ENCODE measurements at places on chromosomes 13 and 19. TPM values are rescaled to one million over a fixed set of nuclear protein-coding genes. Genes with fewer than 3 reads are reported as not detected.

Gene ZNF296
- polyA plus RNA-seq: 10.3 TPM

- DNase-seq: no peak
These were observed 10.1 kb downstream of the NANOS3 start for GRCh38 chr19:13887018-13887436.

Gene IGFLR1
- 13.2 TPM for polyA plus RNA-seq

Gene CABP5
- not detected for polyA plus RNA-seq

DNA sequence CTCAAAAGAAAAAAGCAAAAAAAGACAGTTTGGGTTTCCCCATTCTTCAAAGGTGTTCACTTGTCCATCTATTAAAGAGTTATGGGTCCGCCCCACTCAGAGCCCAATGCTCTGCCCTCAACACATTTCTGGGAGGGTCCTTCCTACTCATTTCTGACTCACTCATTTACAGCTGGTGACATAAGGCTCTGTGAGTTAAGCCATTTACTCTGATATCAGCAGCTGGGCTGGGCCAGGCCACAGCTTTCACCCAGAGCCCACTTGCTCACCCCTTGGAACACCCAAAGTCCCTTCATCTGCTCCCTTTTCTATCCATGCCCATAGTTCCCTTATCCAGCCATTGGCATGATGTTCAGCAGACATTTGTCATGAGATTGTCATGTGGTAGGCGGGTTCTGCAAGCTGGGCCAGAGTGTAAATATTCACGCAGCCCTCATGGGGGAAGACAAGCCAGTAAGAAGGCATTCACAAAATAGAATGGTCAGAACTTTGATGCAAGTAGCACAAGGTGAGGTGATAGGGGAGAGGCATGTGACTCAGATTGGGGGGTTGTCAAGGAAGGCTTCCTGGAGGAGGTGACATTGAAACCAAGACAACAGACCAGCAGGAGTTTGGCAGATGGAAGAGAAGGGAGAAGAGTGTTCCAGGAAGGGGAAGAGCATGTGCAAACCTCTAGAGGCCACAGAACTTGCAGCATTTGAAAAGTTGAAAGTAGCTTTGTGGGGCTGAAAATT, 5.9 kb downstream of the MAST1 start:
- no peak for DNase-seq

DNA sequence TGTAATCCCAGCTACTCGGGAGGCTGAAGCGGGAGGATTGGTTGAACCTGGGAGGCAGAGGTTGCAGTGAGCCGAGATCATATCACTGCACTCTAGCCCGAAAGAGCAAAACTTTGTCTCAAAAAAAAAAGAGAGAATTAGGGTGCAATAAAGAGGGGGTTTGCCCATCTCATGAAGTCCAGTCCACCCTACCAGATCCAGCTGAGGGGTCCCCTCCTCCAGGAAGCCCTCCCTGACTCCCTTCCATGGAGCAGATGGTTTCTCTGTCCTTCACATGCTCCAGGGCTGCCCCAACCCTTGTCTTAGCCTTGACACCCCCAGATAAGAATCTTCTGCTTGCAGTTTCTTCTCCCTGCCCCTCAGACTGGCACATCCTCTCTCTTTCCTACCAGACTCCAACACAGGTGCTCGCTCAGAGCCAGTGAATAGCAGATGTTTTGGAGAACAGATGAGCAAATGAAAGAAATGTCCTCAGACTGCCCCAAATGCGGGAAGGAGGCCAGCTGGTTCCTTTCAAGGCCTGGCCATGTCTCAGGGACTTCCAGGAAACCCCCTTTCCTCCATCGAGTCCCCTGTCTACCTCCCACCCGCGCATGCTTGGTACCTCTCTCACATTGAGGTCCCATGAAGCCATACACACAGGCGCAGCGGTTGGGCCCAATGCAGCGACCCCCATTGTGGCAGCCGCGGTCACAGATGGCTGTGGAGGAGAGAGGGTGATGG, 5.0 kb downstream of the FBN3 start:
- no peak for DNase-seq

DNA sequence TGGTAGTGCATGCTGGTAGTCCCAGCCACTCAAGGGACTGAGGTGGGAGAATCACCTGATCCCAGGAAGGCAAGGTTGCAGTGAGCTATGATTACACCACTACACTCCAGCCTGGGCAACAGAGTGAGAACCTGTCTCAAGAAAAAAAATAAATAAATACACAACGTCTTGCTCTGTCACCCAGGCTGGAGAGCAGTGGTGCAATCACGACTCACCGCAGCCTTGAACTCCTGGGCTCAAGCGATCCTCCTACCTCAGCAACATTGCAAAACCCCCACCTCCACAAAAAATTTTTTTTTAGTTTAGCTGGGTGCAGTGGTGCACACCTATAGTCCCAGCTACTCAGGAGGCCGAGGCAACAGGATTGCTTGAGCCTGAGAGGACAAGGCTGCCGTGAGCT, 8.8 kb downstream of the TPM4 start:
- no peak for DNase-seq
